Spinal cord (tissue), 10 donors: ENCODE measurements at places on chromosomes 4 and X.
A peak's percentile ranks its signal among the peaks of the same experiment; 100 is the strongest.

DNA sequence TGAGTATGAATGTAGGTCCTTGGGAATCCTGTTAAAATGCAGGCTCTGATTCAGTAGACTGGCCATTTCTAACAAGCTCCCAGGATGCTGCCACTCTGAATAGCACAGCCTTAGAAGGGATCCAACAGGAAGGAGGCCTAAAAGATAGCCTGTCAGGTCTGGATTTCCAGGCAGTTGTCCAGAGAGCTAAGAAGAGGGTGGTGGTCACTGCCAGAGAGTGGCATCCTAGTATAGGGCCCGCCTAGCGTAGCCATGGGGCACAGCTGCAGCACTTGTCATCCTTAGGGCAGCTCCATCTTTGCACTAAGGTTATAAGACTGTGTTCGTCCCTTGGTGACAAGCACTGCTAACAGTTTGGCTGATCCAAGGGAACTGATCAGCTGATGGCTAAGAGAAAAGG is 20.5 kb upstream of the NUP54 start:
- no peak for DNase-seq

DNA sequence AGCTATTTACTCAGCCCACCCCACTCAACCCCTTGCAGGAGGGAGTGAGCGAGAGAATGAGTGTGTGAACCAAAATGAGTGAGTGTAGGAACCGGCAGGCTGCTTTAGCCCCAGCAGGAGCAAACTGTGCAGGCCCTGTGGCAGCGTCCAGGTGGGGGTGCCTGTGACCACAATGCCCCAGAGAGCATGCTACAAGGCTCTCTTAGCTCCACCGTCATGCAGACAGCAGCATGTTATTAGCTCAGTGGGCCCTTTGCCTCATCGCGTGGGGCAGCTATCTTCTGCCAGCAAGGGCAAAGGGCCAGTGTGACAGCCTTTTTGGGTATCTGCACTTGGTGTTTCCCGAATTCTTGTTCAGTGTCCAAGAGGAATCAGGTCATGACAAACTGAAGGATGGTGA is 271.3 kb downstream of the GPM6A start:
- DNase-seq = no peak

GRCh38 chrX:115694028-115694427 is 133.1 kb downstream of the PLS3 start:
- DNase-seq = no peak

GRCh38 chr4:98625399-98625798 is 33.0 kb downstream of the TSPAN5 start:
- no peak for DNase-seq

- DNase-seq = no peak
Measured at GRCh38 chr4:140645614-140646412, 77.1 kb upstream of the UCP1 start.

DNA sequence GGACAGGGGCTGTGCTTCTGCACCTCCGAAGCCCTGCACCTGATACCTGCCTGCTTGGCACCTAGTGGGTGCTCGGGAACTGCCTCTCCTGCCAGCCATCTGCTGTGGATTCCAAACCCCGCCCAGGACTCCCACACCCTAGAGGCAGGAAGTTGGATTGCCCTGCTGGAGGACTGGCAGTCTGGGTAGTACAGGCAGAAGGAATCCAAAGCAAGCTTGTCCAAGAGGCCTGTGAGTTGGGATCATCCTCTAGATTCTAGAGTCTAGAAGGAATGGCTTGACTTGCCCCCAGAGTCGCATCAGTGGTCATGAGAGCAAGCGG is 64.6 kb upstream of the MTM1 start:
- no peak for DNase-seq

DNA sequence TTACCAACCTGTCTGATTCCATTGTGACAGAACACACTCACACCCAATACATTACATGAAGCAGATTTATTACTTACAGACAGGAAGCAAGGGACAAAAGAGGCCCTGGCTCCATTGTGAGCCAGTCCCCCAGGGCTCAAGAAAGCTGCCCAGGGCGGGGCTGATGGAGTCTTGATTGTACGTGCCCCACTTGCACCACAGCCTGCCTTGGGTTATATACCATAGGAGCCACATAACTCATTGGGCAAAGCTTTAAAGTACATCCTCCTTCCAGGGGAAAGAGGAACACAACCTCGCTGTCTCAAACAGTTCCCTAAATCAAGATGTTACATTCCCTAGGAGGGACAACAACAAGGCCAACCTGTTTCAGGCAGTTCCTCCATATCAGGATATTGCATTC is 3.4 kb upstream of the ZRSR2 start:
- DNase-seq = no peak

GRCh38 chr4:127521463-127521862 is 111.3 kb upstream of the INTU start:
- no peak for DNase-seq

DNA sequence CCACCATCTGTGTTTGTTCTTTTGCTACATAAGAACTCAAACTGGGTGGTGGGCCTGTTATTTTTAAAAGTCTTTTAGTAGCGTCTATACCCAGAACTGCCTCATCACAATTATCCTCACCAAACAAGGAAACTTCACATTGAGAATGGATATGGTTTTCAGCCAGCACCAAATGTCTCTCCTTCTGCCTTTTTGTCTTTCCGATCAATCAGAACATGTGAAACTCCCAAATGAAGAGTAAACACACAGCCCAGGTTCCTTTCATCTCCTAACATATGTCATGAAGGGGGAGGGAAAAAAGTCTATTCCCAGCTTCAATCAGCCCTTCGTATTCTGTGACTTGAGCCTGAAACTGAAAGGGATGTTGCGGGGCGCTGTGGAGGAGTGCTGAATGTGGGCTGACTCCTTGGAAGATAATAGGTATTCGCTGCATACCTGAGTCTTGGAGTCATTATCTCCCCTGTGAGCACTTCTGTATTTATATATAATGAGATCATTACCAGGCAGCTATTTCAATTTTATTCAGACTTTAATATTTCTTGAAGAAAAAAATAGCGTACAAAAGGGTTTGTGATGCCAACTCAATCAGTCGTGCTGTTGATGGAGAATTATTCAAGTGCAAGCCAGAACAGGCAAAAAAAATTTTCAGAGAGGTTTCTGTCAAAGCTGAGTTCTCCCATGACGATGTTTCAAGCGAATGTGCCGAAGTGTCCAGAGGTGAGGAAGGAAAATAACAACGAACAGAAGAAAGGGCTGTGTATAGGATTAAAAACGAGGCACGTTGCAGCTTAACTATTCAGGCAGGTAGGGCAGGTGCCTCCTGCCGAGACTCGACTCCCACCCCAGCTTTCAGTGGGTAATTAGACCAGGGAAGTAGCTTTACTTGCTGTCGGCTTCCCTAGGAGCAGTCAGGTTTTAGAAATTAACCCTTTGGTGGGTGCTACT is 163.9 kb upstream of the NOCT start:
- DNase-seq = no peak

DNA sequence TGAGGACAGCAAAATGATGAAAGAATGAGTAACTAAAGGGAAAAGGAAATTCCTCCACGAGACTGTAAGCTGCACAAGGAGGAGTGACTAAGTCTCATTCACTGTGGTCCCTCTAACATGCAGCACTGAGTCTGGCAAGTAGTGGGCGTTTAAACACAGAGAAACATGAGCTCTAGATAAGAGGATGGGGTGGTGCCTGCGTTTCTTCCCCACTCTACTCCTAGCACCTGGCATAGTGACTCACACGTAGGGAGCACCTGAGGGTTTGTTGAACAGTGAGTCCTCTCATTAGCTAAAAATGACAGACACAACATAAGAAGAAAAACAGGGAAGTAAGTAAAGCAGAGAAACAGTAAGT is 105.8 kb upstream of the CBR4 start:
- no peak for DNase-seq

DNA sequence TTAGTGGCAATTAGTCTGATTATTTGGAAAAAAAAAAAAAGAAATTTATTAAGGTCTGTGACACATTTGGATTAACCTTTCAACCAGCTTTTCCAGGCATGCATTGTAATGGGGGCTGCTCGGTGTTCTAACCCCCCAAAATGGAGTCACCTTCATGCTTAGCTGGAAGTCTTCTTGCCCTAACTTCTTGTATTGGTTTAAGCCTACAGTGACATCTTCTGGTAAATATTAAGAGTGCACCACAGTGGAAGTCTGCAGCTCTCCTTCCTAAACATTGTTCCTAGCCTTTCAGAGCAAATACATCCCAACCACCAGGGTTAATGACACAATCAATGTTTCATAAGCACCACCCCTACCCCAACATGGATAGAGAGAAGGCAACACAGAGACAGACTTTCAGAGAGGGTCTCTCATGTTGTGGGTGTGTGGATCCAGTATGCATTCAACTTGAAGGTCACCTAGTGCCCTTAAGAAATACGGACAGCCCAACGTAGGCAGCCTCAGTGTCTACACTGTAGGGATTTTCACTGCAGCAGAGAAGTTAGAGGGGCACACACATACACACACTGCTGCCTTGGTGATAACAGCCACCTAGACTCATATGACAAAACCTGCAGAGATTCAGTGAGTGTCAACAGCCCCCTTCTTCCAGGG is 142.9 kb upstream of the MBNL3 start:
- DNase-seq = peak; percentile 72

DNA sequence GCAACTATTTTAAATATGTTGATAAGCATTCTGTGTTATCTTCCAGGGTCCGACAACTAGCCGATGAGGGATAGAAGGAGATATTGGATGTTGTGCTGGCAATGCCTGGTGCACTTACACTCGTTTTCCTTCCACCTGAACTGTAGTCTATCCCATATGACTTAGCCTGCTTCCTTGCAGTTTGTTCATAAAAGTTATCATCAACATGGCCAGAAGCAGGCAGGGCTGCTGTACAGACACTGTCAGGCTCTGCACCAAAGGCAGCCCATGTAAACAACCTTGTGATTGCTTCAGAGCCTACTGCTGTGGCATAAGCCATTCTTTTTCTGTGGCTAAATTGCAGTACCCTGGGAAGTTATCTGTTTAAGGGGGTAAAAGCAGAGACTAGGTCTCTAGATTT is 1.6 kb downstream of the MAPK10 start:
- DNase-seq = no peak

DNA sequence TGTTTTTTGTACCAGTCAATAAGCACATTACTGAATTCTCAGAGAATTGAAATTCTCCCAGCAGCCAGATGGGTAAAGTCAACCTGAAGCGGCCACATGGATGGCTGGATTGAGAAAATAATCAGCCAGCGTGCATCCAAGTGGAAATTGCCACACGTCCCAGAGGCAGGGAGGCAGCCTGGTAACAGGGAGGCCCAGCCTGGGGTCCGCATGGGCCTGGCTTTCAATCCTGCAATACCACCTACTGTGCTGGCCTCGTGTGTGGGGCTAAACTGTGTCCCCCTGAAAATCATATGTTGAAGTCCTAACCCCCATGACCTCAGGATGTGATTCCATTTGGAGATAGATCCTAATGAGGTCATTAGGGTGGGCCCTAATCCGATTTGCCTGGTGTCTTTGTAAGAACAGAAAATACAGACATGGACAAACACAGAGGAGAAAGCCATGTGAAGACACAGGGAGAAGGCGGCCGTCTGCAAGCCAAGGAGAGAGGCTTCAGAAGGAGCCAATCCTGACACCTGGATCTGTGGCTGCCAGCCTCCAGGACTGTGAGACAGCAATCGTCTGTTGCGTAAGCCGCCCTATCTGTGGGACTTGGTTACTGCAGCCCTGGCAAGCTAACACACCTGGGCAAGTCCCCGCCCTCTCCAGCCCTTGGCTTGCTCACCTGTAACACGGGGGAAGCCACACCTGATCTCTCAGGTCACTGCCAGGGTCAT is 90.3 kb downstream of the JAKMIP1 start:
- DNase-seq = no peak
